ENCODE measurements at places on chromosomes 5 and 9.

DNA sequence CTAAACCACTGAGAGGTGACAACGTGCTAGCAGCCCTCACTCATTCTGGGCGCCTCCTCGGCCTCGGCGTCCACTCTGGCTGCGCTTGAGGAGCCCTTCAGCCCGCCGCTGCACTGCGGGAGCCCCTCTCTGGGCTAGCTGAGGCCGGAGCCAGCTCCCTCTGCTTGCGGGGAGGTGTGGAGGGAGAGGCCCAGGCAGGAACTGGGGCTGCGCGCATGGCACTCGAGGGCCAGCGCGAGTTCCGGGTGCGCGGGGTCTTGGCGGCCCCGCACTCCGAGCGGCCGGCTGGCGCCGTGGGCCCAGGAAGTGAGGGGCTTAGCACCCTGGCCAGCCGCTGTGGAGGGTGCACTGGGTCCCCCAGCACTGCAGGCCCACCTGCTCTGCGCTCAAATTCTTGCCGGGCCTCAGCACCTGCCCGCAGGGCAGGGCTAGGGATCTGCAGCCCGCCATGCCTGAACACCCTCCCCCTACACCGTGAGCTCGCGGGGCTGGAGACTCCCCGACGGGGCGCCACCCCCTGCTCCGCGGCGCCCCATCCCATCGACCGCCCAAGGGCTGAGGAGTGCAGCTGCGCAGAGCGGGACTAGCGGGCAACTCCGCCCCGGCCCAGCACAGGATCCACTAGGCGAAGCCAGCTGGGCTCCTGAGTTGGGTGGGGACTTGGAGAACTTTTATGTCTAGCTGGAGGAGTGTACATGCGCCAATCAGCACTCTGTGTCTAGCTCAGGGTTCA is 11.8 kb upstream of the UBE2D2 start:
- no peak for DNase-seq

DNA sequence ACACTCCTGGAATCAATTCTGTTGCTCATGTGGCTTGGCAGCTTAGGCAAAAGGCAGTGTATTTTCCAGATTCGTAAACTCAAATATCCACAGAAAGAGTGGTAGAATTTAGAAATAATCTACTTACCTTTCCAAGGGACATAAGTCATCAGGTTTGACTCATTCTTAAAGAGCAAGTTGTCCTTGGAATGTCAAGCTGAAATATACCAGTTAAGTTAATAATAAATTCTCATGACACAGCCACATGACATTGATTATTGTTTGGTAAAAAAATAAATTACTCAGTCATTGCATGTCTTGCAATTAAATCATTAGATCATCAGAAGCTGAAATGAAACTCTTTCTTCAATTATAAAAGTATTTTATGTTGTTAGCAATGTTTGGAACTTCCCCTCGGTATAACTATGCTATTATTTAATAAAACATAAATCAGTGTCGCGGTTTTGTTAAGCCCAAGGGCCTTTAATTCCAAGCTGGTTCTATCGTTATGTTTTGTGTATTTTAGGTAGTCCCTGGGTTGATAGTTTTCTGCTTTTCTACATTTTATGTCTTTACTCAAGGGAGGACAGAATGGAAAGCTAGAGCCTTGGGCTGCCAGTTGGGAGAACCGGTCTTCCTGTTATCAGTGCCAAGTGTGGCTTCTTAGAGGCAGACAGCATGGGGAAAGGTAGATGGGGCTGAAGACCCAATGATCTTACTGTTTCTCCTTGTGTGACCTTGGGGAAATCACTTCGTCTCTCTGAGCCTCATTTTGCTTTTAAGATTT is 79.3 kb upstream of the PRLR start:
- DNase-seq, result no peak

DNA sequence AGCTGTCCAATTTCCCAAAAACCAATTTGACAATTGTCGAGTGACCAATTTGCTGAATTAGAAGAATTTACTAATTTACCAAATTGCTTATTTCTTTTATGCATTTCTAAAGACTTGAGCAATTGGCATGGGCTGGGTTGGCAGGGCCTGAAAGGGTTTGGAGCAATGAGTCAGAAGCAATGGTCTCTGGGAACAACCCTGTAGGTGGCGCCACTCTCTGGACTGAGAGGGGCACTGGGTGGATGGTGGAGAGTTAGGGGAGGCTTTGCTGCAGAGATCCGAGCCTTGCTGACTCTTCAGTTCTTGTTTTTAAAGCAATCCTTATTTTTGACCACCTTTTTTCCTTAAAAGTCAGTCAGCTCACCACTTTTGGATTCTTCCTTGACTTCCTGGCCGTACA is 71.5 kb upstream of the RPS23 start:
- DNase-seq, result peak; percentile 52

DNA sequence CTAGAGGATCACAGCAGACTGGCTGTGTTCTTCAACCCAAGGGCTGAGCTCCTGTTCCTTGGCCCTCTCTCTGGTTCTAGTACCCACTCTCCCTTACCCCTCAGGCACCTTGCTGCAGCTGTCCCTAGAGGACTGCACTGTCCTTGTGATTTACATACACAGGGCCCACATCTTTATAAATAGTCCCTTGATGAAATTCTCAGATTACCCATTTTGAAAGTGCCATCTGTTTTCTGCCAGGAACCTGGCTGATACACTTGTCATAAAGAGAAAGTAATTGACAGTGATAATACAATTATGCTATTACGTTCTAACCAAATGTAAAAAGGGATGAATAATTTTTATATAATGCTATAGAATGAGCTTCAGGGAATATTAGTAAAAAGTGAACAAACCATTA is 16.5 kb upstream of the SPARC start:
- no peak for DNase-seq

- no peak for DNase-seq
Measured at GRCh38 chr5:96337048-96337781, 95.8 kb downstream of the PCSK1 start.

DNA sequence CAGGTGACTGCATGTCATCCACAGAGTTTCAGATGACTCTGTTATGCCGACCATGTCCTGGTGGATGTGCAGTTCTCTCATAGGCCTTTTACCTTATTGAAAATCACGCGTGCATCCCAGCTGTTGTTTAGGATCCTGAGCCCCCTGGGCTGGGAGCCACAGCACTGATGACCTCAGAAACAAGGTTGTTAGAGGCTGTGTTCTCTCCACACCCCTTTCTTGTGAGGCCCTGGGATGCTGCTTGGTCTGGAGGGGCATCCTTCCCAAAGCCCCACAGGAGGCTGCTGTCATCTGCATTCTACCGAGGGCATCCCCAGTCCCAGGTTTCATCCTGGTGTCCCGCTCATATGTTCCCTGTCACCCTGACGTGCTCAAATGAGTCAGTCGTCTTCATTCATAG is 76.5 kb upstream of the IRX4 start:
- no peak for DNase-seq

DNA sequence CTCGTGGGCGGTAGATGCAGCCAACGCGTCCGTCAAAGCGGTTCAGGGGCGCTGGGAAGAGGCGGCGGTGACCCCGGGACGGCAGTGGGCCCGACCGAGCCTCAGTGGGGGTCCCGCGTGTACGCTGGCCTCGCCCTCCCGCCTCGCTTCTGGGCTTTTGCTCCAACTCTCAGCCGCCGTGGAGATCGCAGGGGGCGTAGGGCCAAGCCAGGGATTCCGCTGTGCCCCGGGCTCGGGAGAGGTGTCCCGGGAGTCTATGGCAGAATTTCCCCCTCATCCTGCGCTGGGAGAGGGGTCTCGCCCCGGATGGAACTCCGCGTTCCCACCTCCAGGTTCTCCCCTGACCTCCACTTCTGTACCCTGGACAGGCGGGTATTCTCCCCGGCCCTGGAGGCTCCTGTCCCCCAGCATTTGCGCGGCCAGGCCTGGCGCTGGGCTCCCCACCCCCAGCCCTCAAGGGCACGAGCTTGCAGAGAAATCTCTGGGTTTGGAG is 131.9 kb downstream of the MRPL36 start:
- DNase-seq, result no peak

- peak; percentile 54 for DNase-seq
Measured at GRCh38 chr5:14108170-14108996, 34.8 kb upstream of the TRIO start.
